ENCODE measurements at places on chromosomes 11 and 22.

- no peak for DNase-seq
These were observed 5.0 kb upstream of the SOX10 start for GRCh38 chr22:37989146-37990045.

- DNase-seq: no peak
These were observed 261.9 kb upstream of the LUZP2 start for GRCh38 chr11:24234822-24235508.

GRCh38 chr11:7578276-7578955 lies 64.6 kb downstream of the PPFIBP2 start:
- DNase-seq: no peak

- no peak for DNase-seq
These were observed 33.7 kb downstream of the EXPH5 start for GRCh38 chr11:108559904-108560303.

GRCh38 chr11:76617553-76618265 lies 52.8 kb downstream of the LRRC32 start:
- DNase-seq: no peak

Measured in naive thymus-derived CD4-positive, alpha-beta T cell (primary cell).